SJCRH30 (cell line): ENCODE measurements at places on chromosomes 2 and 18. TPM values are rescaled to one million over a fixed set of nuclear protein-coding genes. Genes with fewer than 3 reads are reported as not detected.

Gene VAMP8
- 51.3 and 54.7 TPM in 2 replicates for total RNA-seq

- H3K4me1 ChIP-seq, result peaks cover 36% of the 10 kb centered on the region
- peak; percentile 54 for DNase-seq
Observed at GRCh38 chr2:37670378-37671008, 949 bp downstream of the CDC42EP3 start.

- H3K27ac ChIP-seq, result no peak overlapping the region
- H3K27me3 ChIP-seq, result no peaks in the 10 kb centered on the region
- no peak for DNase-seq
Observed at GRCh38 chr2:185511925-185512324, 226.7 kb upstream of the FSIP2 start.

DNA sequence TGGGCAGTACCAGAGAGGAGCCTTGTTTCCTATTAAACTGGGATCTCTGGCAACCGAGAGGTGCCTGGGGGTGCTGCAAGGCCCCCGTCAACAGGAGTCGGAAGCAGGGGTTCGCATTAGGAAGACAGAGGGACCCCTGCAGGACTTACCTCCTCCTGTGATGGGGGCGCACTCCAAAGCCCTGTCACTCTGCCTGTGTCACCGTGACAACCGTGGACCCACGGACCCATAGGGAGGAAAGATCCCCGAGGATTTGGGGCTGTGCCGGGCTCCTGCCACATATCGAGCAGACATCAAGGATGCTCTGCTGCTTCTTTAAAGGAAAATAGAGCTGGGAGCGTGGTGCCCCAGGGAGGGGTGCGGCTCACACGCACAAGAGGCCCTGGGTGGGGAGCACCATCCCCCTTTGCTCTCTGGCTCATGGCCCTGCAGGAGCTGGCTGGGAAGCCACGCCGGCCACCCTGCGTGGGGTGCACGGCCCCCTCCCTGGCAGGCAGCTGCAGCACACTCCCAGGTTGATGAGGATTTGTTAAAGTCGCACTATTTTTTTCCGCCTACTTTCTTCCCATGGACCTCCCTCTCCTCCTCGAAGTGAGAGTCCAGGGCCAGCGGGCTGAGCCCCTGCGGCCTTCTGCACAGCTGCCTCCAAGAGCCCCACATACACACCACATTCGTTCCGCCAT, 167.5 kb downstream of the TWIST2 start:
- no peaks in the 10 kb centered on the region for H3K36me3 ChIP-seq
- H3K27me3 ChIP-seq, result peaks cover 19% of the 10 kb centered on the region
- H3K27ac ChIP-seq, result no peak overlapping the region
- no peak for DNase-seq

Gene APLF
- 4.6 TPM in 2 replicates for total RNA-seq

DNA sequence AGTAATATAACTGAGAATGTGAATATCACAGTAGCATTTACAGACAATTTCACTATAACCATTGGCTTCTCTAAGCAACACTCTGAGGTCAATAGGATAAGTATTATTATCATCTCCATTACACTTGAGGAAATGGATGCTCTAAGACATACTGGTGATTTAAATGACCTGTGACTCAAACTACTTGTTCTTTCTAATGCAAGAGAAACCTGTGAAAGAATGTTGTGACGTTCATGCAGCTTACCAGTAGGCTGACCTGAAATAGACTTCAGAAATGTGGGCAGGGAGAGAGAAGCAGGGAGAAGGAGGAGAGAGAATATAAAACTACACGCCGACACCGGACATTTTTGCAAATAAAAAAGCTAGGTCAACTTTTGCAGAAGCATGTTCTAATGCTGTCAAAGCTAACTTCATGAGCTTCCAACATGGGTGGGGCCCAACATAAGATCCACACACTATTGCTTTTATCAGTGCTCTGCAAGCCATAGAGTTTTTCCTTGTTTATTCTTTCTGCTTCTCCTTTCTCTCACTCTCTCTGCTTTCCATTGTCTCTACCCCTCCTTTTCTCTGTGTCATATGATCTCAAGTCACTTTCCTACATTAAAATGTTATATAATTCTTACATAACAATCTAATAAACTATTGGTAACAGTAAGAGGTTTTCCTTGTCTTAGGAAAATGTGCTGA, 217.6 kb upstream of the FN1 start:
- H3K36me3 ChIP-seq, result no peaks in the 10 kb centered on the region
- no peak overlapping the region for H3K27ac ChIP-seq
- no peak overlapping the region for H3K4me3 ChIP-seq
- no peaks in the 10 kb centered on the region for H3K27me3 ChIP-seq

- no peaks in the 10 kb centered on the region for H3K36me3 ChIP-seq
- no peaks in the 10 kb centered on the region for H3K27me3 ChIP-seq
- peaks cover 5% of the 10 kb centered on the region for H3K4me1 ChIP-seq
- no peak overlapping the region for H3K27ac ChIP-seq
Observed at GRCh38 chr2:108916122-108916795, 72.8 kb downstream of the EDAR start.

DNA sequence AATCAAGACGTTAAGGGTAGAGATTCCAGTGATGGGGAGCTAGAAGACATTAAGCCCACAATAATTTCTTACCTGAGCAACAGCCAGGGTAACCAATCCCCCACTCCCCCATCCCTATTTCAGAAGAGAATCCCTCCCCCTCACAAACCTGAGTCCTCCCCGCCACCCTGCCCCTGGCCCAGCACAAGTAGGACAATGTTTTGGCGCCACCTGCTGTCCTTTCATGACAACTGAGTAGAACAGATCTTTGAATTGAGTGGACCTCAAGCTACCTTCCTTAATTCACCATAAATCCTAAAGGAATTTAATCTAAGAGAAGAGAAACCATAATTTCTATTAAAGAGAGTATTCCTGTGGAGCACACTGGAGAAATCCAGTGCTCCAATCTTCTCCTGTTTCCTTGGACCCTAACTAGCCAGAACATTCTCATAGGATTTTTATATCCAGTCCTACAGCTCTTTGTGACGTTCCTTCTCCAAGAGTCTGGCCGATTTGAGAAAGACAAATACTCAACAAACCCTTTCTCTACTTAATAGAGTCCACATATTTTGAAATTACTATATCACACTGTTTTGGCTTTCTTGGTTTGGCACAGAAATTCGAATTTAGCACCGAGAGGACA, 41.1 kb downstream of the NHEJ1 start:
- peak; percentile 62 for DNase-seq
- H3K27me3 ChIP-seq, result no peaks in the 10 kb centered on the region
- no peak overlapping the region for H3K27ac ChIP-seq
- H3K4me3 ChIP-seq, result no peak overlapping the region

- no peak overlapping the region for H3K27ac ChIP-seq
- H3K36me3 ChIP-seq, result no peaks in the 10 kb centered on the region
- peaks cover 12% of the 10 kb centered on the region for H3K4me1 ChIP-seq
- no peaks in the 10 kb centered on the region for H3K27me3 ChIP-seq
Observed at GRCh38 chr2:148483665-148484064, 160.9 kb upstream of the EPC2 start.

Gene ERBB4
- 0.73 and 3.0 TPM in 2 replicates for total RNA-seq
